SK-N-MC (cell line): ENCODE measurements at places on chromosomes 2 and 18.

DNA sequence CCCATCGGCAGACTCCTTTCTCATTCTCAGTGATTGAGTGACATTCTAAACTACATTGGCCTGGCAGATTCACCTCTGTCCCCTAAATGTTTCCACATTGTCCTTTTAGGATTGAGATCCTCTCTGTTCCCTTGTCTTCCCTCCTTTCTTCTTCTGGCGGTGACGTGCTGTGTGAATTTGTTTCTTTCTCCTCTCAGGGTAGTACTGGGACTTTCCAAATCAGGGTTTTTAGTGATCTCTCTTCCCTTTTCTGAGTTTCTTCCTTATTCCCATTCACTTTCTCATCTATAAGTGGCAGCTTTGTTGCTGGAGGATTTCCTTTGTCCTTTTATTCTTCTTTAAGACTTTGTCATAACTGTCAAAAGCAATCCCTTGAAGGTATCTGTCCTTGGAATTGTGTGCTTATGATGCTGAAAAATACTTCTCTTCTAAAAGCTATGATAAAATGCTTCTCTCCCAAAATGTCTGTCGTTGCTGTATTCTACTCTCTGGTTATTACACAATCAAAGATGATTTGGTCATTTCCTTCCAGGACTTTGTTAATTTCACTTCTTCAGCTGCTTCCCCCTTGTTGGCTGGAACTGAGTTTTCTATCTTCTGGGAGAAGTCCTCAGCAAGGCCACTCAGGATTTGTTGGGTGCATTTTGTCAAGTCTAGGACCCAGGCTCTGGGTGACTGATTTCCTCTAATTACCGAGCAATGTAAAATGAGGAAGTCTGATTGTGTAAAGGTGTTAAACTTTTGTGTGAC is 4.9 kb upstream of the IL1B start:
- no peak for DNase-seq

- DNase-seq: no peak
Observed at GRCh38 chr2:166895243-166895642, 7.0 kb downstream of the XIRP2 start.

- DNase-seq: no peak
Observed at GRCh38 chr2:232139171-232139594, 177.7 kb downstream of the DIS3L2 start.

DNA sequence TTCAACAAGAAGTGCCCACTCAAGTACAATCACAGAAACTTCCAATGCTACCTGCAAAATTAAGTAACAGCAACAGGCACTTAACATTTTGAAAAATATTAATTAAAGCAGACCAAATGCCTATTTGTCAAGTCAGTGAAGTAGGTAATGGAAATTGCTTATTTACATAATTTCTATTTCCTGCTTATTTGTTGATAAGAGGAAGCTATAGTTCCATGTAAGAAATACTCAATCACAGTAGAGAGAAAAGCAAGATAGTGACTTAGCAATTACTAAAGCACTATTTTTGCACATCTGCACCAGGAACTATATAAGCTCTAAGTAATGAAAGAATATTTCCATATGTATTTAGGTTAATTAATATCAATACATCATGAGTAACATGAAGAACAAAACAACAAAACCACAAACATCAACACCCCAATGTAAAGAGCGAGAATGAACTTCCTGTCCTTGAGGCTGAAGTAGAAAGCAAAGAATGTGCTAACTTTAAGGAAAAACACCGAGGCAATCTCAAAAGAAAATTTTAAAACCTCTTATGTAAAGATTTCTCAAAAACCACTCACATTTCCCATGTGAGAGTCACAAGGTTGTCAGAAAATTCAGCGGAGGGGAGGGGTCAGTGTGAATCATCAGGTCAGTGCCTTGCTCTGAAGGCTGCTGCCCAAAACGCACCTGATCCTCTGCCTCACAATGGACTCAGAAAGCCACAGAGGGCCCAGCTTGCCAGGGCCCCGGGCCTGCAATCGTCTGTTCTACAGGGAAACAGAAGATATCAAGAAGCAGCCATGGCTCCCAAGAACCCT is 12.5 kb downstream of the NPC1 start:
- no peak for DNase-seq

DNA sequence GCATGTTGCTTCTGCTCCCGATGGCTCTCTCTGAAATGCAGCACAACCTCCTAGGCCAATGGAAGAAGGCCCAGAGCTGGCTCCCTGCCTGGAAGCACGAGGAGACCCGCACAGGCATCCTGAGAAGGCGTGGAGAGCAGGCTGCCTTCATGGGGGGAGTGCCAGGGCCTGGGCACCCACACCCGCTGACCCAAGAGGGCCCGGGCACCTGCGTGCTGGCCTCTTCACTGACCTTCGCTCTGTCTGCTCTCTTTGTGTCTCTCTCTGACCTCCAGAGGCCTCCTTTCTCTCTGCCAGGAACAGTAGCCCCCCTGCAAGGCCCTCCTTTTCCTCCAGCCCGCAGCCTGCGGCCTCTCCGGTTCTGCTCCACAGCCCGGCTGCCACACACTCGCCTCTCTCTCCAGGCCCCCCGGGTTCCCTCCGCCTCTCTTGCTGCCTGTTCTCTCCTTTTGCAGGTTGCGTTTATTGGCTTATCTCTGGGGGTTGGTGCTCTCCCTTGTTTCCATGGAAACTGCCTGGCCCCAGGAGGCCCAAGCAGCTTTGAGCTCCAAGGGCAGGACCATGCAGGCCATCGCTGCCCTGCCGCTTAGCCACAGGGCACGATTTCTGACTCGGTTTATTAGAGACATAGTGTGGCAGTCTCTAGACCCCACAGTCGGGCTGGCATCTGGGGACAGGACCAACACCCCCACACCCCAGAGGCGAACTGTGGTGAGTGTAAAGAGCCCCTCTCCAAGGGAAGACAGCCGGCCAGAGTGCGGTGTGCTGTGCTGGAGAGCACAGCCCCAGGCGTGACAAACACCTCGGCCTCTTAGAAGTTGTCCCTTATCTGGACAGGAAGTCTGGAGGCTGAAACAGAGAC is 1.7 kb downstream of the MZT2B start:
- DNase-seq: no peak

- DNase-seq: no peak
Observed at GRCh38 chr18:79393635-79394533, 1.8 kb upstream of the NFATC1 start.

DNA sequence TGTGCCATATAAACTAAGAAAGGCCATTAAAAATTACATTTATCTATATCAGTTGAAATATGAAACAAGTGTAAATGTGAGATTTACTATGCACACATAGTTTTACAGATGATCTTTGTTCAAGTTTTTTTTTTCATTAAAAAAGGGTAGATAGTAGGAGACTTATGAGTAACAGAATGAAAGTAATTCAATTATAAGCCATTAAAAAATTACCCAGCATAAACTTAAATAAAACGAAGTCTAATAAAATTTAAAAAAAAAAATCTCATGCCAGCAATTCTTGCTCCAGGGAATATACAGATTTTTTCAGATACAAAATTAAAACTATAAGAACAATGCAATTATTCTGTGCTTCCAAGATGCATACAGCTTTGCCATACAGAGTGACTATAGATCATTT is 118.3 kb upstream of the RNU4ATAC start:
- no peak for DNase-seq

GRCh38 chr2:32119161-32119560 is 46.5 kb upstream of the SLC30A6 start:
- no peak for DNase-seq

DNA sequence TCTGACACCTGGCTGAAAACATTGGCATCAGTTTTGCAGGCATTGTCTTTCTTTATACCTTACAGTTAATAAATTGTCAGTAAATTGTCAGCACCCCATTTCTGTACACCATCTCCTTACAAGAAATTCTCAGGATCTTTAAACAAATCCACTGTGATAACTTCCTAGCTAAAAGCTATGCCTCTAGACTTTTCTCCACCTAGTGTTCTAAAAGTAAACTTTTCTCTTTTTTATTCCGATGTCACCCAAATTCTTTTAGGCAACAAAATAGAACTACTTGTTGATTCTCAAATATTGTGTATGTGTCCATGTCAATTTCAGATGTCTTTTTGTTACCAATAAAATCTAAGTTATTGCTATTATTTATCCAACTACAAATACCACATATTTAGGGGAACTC is 617.4 kb upstream of the NRXN1 start:
- no peak for DNase-seq

- DNase-seq: no peak
Observed at GRCh38 chr2:64223055-64223454, 78.8 kb upstream of the PELI1 start.

GRCh38 chr2:214005337-214005736 is 405.5 kb upstream of the VWC2L start:
- no peak for DNase-seq

GRCh38 chr2:15223887-15224286 is 337.2 kb downstream of the NBAS start:
- DNase-seq: no peak

GRCh38 chr2:191664823-191665677 is 12.9 kb upstream of the NABP1 start:
- DNase-seq: no peak

- DNase-seq: no peak
Observed at GRCh38 chr2:234745347-234745746, 206.5 kb upstream of the SH3BP4 start.

DNA sequence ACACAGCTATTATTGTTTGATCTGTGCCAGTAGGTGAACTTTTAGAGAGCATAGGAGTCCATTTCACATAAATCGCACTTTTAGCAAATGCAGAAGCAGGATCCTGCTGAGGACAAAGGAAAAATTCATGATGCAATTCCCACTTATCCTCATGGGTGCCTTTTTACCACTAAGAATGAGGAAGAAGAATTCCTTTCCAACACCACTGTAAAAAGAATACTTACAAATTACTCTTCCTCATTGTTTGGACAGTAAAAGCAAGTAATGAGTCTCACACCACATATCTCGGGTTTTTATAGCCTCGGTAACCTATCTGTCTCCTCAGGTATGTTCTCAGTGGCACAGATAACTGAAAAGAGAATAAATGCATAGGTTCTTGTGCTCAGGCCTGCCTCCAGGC is 238.5 kb downstream of the MTX2 start:
- DNase-seq: no peak

- no peak for DNase-seq
Observed at GRCh38 chr18:12366379-12366778, 10.6 kb downstream of the AFG3L2 start.

DNA sequence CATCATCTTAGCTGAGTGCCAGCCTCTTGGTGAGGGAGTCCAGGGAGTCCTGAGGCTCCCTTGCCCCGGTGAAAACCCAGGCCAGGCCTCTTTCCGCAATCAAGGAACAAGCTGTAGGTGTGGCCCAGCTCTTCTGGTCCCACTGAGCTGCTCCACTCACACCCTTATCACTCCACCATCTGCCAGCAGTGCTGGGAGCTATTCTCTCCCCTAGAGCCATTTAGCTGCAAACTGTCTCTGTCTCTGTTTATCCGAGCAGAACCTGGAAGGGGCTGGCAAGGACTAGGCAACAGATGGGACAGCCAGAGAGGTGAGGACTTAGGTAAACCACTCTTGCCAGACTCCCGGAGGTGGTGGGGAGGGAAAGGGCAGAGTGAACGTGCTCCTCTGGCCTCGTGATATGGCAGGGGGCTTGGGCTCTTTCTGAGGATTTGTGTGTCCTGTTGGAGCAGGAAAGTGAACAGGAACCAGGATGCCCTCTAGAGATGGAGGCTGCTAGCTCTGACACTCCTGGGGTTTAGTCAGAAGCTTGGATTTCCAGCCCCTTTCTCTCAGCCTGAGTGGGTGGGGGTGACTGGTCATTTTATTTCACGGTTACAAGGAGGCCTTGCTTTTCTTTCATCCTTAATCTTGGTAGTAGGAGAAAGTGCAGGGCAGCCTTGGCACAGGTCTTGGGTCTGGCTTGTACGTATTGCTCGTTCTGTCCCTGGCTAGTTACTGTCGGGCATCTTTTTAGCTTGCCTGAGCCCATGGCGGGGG is 19.6 kb downstream of the B3GNT2 start:
- DNase-seq: no peak

DNA sequence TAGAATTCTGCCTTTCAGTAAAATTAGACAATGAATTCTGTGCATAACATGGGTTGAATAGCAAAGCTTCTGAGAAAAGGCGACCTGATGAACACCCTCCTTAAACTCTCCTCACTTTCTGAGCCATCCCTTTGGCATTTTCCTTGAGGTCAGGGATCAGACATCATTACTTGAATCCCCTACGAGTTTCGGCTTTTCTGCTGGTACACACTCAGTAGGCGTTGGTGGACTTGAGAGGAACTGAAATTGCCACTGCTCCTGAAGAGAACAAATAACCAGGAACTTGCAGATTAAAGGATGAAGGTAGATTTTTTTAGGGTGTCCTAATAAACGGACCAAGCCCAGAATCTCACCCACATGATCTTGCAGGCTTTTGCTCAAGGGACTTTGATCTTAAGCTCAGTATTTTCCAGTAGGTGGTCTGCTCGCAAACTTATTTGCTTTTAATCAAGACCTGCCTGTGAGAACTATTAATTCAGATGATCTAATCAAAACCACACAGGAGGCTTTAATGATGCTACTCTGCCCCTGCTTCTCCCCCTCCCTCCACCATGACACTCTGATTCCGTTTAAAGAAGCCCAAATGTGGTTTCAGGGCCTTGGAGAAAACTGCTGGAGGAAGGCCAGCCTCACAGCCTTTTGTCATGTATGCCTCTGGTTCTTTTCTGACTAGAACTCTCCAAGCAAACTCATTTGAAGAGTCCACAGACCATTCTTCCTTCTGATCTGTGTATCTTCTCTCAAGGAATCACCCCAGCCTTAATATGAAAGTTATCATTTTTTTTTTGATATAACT is 124.9 kb downstream of the PRKCE start:
- no peak for DNase-seq

GRCh38 chr2:127415593-127416505 is 2.4 kb upstream of the PROC start:
- no peak for DNase-seq

GRCh38 chr18:55452123-55452611 is 135.8 kb downstream of the TCF4 start:
- no peak for DNase-seq

- DNase-seq: no peak
Observed at GRCh38 chr2:241279828-241280227, 35.6 kb downstream of the HDLBP start.

DNA sequence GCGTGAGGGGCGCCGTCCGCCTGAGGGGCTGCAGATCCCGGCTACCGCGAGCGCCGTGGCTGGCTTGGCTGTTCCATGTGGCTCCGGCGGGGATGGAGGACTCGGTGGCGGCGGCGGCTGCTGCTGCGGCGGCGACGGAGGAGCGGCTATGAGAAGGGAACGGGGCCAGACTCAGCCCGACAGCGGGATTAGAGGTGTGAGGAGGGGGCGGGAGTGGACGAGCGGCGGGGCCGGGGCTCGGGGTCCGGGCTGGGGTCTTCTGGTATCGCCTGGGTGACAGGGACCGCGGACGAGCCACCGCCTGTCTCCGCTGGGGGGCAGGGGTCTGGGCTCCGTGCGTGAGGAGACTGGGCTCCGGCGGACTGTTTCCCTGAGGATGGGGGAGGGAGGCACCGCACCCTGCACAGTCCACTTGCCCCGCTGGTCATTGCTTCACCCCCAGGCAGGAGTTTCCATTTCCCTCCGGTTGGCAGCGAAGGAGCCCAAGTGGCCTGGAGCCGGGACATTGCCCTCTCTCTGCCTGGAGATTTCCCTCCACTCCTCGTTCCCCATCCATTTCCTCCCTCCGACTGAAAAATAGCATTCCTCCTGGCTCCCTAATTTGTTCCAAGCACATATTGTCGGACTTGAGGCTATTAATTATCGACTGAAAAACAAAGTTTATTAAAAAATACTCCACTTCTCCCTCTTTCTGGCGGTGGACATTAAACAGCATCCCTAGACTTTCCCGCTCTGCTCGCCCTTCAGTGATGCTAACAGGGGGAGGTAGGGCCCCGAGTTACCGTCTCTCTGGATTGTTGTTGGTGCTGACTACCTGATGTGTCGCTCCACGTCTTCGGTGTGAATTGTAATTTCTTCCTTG is 577 bp downstream of the EHBP1 start:
- DNase-seq: no peak
